ENCODE measurements at places on chromosomes 5 and 9.

GRCh38 chr9:106621313-106622163 lies 241.4 kb upstream of the ZNF462 start:
- DNase-seq = no peak

- DNase-seq = no peak
Measured at GRCh38 chr5:168920019-168920810, 341.0 kb upstream of the PANK3 start.

GRCh38 chr5:80507663-80508062 lies 19.8 kb downstream of the FAM151B start:
- DNase-seq = no peak

DNA sequence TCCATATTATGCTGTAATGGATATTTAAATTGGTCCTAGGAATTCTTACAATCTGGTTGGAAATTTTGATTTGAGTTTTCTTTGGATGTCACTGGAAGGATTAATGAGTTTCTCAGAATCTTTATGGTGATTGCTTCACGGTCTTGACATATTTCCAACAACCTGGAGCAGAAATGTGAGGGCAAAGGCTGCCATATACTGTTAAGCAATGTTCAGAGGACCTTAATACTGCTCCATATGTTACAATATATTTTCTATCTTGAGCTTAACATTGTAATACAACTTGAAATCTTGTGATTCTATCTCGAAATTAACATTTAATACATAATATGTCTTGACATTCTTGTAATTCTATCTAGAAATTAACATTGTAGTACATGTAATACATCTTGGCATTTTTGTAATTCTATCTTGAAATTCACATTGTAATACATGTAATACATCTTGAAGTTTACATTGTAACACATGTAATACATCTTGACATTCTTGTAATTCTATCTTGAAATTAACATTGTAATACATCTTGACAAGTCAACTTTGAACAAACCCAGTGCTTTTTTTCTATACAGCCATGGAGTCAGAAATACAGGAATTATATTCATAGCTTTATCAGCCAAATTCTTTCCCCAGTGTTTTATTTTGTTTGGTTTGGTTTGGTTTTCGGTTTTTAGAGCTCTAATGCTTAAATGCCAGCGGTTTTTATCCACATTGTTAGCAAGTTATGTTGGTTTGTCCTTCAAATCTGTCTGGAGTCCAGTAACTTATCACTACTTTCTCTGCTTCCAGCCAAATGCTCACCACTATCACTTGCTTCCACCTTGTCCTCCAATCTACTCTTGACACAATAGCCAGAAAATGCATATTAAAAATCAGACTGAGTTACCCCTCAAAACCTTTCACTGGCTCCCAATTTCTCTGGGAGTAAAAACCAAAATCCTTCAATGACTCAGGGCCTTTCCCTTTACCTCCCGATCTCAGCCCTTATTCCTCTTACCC lies 3.0 kb upstream of the TUT7 start:
- DNase-seq = no peak

DNA sequence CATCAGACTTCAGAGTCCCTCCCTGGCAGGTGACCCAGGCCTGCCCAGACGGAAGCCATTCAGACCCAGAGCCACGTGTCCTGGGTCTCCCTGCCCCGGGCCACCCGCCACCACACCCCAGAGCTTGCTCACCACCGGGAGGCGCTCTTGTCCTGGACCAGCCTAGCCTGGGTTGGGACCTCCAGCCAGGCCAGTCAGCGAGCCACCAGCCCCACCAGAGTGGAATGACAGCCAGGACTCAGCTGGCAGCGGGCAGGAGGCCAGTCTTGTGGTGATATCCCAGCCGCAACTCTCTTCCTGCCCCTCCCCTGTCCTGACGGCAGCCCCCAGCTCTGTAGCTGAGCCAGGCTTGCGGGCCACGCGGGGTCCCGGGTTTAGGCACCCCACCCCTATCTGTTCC lies 1.7 kb upstream of the PTGDS start:
- DNase-seq = no peak

DNA sequence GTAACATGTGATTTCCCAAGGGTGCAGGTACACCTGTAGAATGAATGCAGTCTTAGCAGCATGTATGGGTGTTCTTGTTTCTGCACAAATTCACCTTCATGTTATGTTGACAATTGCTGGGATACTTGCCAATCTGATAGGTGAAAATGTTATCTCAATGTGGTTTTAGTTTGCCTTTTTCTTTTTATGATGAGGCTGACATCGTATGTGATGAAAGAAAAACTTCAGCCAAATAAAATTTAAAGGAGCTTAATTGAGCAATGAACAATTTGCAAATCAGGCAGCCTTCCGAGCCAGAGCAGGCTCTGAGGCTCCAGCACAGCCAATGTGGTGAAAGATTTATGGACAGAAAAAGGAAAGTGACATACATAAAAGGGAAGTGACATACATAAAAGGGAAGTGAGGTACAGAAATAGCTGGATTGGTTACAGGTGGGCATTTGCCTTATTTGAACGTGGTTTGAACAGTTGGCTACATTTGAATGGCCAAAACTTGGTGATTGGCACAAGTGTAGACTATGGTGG lies 10.5 kb downstream of the TAL2 start:
- DNase-seq = no peak
